Right renal pelvis (tissue), 4 donors: ENCODE measurements at places on chromosomes 3 and 15.

- DNase-seq: no peak
Measured at GRCh38 chr3:64916937-64917336, 229.1 kb upstream of the ADAMTS9 start.

DNA sequence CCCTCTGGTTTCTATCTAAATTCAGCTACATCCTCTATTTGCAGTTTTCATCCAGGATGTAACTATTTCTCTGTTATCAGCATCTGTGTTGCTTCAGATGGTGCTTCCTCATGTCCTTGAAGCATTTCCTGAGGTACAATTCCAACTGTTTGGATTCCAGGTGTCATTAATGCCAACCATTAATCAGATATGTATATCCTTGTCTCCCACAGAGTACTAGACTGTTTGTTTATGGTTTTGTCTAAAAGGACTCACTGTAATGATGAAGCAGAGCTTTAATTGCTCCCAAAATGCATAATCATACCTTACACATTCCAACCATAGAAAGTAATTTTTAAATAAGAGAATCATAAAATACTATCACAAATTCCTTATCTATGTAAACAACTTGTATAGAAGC lies 288.5 kb upstream of the MME start:
- no peak for DNase-seq

DNA sequence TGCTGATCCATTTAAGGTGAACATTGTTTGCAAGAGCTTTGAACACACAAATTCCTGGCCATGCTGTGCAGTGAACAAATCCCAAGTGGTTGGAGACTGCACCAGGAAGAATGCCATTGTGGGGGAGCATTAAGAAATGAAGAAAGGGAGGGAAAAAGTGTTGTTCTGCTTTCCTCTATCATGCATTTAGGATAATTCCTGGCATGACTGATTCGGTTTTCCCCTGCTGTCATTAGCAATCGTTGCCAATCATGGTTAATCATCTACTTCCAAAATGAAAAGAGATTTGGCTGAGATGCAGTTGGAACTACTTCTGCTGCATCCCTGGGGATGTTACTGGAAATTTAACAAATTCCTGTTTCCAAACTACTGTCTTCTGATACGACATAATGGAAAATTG lies 73.7 kb upstream of the ZPLD1 start:
- no peak for DNase-seq

GRCh38 chr3:122937745-122938144 lies 89.8 kb downstream of the SEMA5B start:
- no peak for DNase-seq

DNA sequence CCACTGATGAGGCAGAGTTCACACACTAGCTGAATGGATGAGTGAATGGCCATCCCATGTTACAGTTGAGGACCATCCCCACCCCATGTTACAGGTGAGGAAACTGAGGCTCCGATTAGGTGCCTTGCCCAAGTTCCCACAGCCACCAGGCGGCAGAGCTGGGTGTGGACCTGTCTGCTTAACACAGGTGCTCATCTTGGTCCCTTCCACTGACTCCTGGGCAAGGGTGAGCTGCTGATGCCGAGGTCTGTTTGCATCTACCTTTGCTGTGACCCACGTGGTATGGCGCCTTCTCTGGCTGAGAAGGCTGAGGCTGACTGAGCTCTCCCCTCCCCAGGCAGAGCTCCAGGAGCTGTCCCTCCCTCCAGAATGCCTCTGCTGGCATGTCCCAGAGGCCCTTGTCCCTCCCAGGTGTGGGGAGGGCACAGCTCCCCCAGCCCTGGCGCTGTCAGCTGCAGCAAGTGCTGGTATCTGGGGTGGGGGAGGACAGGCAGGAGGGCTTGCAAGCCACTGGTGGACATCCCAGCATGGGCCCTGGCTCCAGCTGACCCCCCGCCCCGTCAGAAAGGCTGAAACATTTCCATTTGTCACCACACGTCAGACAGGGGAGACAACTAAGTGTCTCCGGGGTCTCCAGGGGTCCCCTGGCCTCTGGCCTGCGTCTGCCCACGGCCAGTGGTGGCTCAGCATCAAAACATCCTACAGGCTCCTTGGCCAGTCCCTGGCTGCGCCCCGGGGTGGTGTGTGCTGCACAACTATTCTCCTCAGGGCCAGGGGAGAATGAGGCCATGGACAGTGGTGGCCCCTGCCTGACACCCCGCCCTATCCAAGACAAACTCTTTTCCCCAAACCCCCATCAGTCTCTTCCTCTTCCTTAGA lies 105.4 kb downstream of the ADCY5 start:
- no peak for DNase-seq

GRCh38 chr3:133576169-133576568 lies 2.7 kb downstream of the CDV3 start:
- DNase-seq: no peak

DNA sequence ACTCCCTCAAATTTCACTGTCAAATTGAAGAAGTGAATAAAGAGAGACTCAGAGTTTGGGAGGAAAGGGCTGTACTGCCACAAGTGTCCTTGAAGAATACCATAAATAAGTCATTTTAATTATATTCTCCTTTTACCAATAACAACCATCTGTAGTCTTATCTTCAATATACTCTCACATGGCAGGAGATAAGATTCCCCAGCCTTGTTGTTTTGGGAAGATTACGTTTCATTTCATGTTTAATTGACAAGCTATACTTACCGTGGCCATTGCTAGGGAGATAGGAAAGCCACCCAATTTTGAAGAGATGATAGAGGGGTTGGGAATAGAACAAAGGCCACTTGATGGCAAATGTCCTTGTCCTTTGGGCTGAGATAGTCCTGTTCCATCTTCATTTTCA lies 2.3 kb downstream of the MINDY4B start:
- DNase-seq: no peak

- DNase-seq: no peak
Measured at GRCh38 chr3:158094235-158095110, 11.7 kb downstream of the SHOX2 start.
